ENCODE measurements at places on chromosomes 4 and X.
A peak's percentile ranks its signal among the peaks of the same experiment; 100 is the strongest.

DNA sequence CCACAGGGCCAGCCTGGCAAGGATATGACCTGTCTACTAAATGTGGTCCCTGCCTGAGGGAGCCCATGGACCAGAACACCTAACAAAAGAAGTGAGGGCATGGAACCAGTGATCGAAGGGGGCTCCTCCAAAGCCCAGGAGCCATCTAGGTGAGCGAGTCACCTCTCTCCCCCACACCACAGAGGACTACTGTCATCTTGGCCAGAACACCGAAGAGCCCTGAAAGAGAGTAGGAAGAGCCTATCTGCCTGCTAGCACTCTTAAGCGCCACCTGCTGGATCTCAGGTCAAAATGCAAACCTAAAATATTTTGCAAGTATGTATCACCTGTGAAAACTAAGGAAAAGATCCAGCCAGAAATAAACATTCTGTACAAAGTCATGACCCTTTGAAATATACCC, 137.9 kb upstream of the ZXDB start:
- no peak for DNase-seq

DNA sequence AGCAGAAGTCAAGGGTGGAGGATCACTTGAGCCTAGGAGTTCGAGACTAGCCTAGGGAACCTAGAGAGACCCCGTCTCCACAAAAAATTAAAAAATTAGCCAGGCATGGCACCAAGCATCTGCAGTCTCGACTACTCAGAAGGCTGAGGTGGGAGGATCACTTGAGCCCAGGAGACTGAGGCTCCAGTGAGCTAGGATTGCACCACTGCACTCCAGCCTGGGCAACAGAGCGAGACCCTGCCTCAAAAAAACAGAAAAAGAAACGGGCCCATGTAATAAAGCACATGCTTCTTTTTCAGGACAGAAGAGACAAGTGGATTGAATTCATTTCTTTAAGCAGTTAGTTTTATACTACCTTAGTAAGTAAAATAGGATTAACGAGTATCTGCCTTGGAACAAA, 42.0 kb downstream of the ELOVL6 start:
- DNase-seq, result no peak

DNA sequence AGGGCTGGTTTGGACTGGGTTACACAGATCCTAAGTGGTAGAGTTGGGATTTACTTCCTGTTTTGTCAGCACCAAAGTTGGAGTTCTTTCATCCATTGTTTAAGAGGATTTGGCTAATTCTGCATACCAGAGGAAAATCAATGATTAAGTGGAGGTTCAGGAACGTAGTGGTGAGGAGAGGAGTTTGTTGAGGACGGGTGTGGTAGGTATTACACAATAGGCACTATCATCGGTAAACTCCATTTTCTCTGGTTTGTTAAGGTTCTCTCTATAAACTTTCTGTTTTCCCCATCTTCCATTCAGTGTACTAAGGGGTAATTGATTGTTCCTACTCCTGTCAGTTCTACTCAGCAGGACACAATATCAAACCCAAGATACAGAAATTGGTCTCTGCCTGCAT, 107.5 kb upstream of the VCX2 start:
- DNase-seq, result no peak

- DNase-seq, result no peak
These were observed 100.7 kb upstream of the PGRMC2 start for GRCh38 chr4:128388352-128388630.

DNA sequence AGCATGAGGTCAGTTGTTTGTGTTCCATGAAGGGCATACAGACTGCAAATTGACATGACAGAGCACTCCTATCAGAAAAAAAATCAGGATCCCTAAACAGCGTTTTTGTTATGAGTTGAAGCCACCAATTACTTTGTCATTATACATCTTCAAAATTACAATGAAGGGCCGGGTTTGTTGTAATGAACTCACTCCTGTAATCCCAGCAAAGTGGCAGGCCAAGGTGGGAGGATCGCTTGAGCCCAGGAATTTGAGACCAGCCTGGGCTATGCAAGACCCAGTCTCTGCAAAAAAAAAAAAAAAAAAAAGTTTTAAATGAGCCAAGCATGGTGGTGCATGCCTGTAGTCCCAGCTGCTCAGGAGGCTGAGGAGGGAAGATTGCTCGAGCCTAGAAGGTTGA, 3.5 kb upstream of the DCTD start:
- DNase-seq, result no peak

- no peak for DNase-seq
These were observed 221.8 kb upstream of the KCNIP4 start for GRCh38 chr4:22170353-22170752.

- no peak for DNase-seq
These were observed 304.2 kb downstream of the ARHGAP24 start for GRCh38 chr4:85779165-85779564.

GRCh38 chrX:121635141-121635540, 587.7 kb downstream of the GLUD2 start:
- DNase-seq, result no peak

- DNase-seq, result no peak
These were observed 223.4 kb downstream of the SHROOM3 start for GRCh38 chr4:76658231-76659102.

GRCh38 chr4:8110071-8110986, 48.3 kb downstream of the ABLIM2 start:
- no peak for DNase-seq

DNA sequence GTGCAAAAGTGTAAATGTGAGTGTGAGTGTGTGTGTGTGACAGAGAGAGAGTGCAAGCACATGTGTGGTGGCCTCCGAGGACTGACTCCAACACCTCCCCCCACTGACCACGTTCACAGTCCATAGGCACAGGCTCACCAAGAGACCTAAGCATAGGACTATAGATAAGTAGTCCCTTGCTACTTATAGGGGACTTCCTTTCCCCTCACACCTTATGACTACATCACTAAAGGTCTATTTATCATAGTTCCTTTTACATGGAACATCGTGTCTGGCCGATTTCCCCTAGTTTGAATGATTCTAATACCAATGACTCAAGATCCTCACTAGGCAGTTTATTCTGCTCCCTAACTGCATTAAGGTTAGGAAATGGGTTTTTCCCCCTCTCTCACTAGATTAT, 17.8 kb downstream of the FRMPD3 start:
- DNase-seq, result no peak

DNA sequence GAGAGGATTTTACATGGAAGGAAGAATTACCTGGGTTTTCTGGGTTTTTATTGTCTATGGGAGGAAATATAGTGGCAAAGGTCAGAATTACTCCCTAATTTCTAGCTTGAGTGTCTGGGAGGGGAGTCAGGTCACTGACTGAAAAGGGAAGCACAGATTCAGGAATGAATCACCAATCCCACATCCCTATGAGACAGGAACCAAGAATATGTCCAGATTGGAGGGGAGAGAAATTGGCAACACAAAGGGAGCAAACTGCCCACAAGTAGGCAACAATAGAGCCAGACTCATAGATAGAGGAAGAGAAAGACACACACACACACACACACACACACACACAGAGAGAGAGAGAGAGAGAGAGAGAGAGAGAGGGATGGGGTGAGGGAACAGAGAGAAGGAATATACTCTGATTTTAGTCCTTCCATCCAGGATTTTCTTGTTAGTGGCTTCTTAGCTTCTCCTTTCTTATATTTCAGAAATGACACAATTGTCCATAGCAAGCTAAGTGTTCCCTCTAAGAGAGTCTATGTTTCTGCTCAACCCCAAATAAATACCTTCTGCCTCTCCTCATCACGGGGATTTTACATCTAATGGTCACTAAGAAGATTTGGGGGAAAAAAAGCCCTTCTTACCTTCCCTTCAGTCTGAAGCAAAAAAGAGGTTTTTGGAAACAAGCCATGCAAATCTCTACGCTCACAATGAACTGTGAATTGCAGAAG, 12.0 kb downstream of the P2RY10 start:
- no peak for DNase-seq

DNA sequence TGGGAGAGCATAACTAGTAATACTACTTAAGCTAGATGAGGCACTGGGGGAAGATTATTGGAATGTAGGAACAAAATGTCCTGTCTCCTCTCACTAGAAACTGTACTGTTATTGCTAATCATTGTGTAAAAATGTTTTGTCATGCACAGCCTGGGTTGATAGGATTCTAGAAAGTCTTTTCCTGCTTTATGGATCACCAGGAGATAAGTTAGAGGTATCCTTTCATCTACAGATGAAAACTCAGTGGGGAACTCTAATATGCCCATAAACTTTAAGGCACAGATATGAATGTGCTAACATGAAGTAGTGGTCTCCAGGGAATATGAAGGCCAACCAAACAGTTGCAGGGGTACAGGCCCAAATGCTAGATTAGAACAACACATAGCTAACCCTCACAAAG, 57.5 kb downstream of the SRPX start:
- no peak for DNase-seq

GRCh38 chr4:7539186-7539585, 104.5 kb upstream of the PSAPL1 start:
- DNase-seq, result no peak

GRCh38 chr4:1463088-1463926, 57.1 kb upstream of the NKX1-1 start:
- peak; percentile 81 for DNase-seq

GRCh38 chrX:130285069-130285620, 16.4 kb upstream of the ZNF280C start:
- no peak for DNase-seq

DNA sequence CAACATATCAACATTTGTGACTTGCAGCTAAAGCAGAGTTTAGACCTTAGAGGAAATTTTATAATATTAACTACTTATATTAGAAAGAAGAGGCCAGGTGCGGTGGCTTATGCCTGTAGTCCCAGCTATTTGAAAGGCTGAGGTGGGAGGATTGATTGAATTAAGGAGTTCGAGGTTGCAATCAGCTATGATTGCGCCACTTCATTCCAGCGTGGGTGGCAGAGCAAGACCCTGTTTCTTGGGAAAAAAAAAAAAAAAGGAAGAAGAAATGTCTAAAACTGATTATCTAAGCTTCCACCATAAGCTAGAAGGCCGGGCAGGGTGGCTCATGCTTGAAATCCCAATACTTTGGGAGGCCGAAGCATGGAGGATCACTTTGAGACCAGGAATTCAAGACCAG, 42.0 kb upstream of the USP9X start:
- no peak for DNase-seq

GRCh38 chr4:77586951-77587383, 18.7 kb upstream of the CXCL13 start:
- DNase-seq, result no peak

GRCh38 chr4:109989044-109989443, 76.4 kb downstream of the EGF start:
- no peak for DNase-seq

- DNase-seq, result no peak
These were observed 63.7 kb upstream of the CAMK2D start for GRCh38 chr4:113825272-113825671.

DNA sequence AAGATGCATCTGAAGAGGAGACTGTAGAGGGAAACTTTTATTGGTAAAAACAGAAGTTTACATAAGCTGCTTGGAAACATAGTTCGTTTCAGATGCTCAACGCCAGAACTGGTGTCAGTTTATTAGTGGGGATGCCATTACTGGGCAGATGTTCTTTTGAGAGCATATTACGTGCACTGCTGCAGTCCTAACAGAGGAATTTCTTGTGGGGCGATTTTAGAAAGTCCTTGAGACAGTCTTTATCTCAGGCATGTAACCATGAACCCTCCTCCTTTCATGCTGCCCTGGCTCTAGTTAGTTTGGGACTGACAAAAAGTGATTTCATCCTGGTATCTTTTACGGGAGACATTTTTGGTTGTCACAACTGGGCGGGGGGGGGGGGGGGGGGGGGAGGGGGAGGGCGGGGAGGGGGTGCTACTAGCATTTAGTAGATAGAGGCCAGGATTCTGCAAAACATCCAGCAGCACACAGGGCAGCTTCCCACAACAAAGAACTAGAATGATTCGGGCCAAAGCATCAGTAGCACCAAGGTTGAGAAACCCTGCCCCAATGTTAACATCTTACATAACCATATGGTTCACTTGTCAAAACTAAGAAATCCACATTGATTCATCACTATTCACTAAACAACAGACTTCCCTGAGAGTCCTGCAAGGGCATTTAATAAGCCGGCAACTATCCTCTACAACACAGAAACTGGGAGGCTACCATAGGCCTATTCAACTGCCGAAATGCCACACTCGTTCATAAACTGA, 118.6 kb upstream of the FTHL17 start:
- DNase-seq, result no peak

DNA sequence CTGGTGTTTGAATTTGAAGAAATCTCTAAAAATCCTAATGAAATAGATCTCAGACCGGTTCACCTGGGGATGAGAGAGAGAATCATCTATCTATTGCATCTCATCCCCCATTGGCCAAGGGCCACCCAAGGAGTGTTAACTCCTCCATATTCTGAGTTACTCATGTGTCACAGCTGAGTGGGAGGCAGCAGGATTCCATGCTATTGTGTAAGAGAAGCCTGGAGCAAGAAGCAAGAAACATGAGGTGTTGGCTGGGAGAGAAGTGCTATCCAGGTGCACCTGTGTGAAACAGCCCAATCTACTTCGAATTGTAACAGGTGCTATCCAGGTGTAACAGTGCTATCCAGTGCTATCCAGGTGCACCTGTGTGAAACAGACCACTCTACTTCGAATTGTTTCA, 150.3 kb upstream of the MAOA start:
- no peak for DNase-seq

DNA sequence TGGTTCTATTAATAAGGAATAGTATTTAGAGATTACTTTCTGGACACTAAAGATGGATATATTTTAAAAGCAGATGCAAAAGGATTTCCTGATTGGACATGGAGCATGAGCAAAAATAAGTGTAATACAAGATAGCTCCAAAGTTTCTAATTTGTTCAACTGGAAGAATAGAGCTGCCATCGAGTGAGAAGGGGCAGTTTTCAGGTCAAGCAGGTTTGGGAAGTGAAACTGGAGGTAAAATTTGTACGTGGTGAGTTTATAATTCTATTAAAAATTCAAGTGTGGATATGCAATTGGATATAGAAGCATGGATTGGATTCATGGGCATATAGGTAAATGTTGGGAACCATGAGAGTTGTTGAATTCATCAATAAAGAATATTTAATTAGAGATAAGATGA, 31.8 kb downstream of the PRDM8 start:
- no peak for DNase-seq

GRCh38 chrX:152405561-152405960, 45.6 kb downstream of the GABRA3 start:
- DNase-seq, result no peak

DNA sequence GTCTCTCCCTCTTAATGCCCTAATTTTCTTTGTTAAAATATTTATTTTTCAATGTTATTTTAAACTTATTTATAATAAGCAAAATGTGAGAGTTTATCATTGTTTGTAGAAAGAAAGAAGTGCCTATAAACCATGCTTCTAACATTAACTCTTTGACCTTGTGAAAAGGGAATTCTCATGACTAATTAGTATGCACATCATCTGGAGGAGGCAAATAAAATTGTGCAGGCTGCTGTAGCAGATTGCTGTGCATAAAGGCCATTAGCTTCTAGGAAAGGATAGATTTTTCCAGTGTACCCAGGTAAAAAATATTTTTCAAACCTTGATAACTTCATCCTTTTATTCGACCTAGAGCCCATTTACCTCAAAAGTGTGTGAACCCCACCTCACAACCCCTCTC, 84.6 kb upstream of the GUCY1A1 start:
- no peak for DNase-seq
